HFFc6 (cell line): ENCODE measurements at places on chromosomes 12 and 14. TPM values are rescaled to one million over a fixed set of nuclear protein-coding genes. Genes with fewer than 3 reads are reported as not detected.

Gene NGB
- not detected in 3 replicates for total RNA-seq

Gene BCL11B
- 0.06 TPM in 1 of 2 replicates, not detected in the other for total RNA-seq

Gene FAM90A1
- total RNA-seq, result 0.07 to 0.25 TPM in 2 of 3 replicates, not detected in the other

Gene TAS2R10
- total RNA-seq, result not detected in 3 replicates

Gene FKBP3
- 78.0 to 81.4 TPM (median 78.8 TPM) in 3 replicates for total RNA-seq

Gene ANKRD33
- total RNA-seq, result not detected in 3 replicates

Gene TTLL5
- 23.6 to 28.9 TPM (median 27.5 TPM) in 3 replicates for total RNA-seq

Gene PARPBP
- 8.0 to 13.6 TPM (median 12.2 TPM) in 3 replicates for total RNA-seq

Gene EPYC
- total RNA-seq, result not detected in 3 replicates

Gene ADAM20
- total RNA-seq, result 0.09 to 0.16 TPM (median 0.11 TPM) in 3 replicates

Gene TAS2R50
- total RNA-seq, result 0.25 to 0.30 TPM in 2 of 3 replicates, not detected in the other

Gene ZDHHC22
- total RNA-seq, result not detected in 2 replicates

Gene STXBP6
- 15.6 to 19.5 TPM (median 18.2 TPM) in 3 replicates for total RNA-seq

Gene REP15
- total RNA-seq, result 2.4 to 2.9 TPM (median 2.8 TPM) in 3 replicates

Gene TSHR
- total RNA-seq, result not detected in 3 replicates

Gene CLEC1A
- 0.24 to 1.2 TPM (median 0.70 TPM) in 3 replicates for total RNA-seq

Gene BDKRB2
- 6.1 to 11.2 TPM (median 7.7 TPM) in 3 replicates for total RNA-seq

Gene MRPL51
- 219 to 227 TPM (median 221 TPM) in 3 replicates for total RNA-seq

Gene KRT83
- total RNA-seq, result not detected in 3 replicates

Gene MANSC4
- total RNA-seq, result not detected in 3 replicates

Gene RTRAF
- 165 to 191 TPM (median 179 TPM) in 3 replicates for total RNA-seq

Gene RNASE7
- total RNA-seq, result not detected in 3 replicates

Gene WNT1
- not detected in 2 replicates for total RNA-seq

Gene TIMM9
- total RNA-seq, result 32.9 to 42.9 TPM (median 38.7 TPM) in 3 replicates

Gene DHRS2
- 0.29 to 0.58 TPM (median 0.43 TPM) in 3 replicates for total RNA-seq

Gene SLC24A4
- not detected in 2 replicates for total RNA-seq

Gene CCDC197
- total RNA-seq, result not detected in 3 replicates

Gene SERPINA10
- not detected in 3 replicates for total RNA-seq

Gene EPS8
- 42.0 to 53.1 TPM (median 46.2 TPM) in 3 replicates for total RNA-seq

Gene TMBIM6
- 474 to 525 TPM (median 501 TPM) in 3 replicates for total RNA-seq

Gene ADCY4
- 0.35 TPM in 1 of 3 replicates, not detected in the others for total RNA-seq

Gene ATF7IP
- 37.8 to 47.3 TPM (median 45.7 TPM) in 3 replicates for total RNA-seq
